ENCODE measurements at places on chromosomes 2 and 18.

DNA sequence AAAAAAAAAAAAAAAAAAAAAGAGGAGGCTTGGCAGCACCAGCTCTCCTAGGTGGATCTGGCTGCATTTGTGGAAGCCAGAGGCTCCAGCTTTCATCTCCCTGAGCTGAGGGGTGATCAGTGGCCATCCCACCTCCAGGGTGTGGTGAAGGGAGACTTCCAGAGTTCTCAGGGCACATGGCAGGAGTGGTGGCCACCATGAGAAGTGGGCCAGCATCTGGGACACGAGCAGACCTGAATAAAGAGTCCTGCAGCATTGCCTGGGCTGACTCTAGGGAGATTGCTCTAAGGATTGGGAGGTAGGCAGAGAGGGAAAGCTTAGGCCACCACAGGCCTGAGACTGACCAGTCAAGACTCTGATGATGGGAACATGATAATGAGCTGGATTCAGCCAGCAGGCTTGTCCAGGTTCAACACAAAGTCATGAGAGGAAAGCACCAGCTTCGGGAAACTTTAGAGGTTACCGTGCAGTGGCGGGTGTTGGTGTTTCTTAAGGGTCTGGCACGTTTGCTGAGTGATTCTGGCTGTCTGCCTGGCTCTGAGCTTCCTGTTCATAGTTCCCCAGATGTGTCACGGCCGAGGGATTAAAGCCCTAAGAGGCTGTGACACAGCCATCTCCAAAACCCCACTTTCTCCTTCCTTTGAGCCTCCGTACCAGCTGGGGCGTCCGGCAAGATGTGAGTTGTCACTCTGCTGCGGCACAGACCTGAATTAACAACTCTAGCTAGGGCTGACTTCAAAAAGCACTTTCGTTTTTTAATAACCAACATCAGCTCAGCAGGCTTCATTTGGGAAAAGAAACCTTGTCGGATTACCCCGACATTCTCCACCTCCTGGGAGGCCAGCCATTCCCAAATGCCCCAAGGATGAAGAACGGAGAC is 38.3 kb upstream of the IL1R1 start:
- DNase-seq, result no peak

DNA sequence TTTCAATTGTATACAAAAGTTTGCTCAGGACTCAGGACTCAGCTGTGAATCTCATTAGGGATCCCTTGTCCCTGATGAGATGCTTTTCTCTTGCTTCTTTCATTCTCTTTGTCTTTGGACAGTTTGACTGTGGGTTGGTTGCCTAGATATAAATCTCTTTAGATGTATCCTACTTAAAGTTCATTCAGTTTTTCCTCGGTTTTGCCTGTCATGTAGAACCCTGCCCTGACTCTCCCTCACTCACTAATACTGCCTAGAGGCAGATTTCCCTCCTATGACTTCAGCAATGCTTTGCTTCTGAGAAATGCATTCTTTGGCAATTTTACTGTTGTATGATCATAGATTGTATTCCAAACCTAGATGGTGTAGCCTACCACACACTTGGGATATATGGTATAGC is 421.4 kb upstream of the TCF4 start:
- DNase-seq, result no peak

DNA sequence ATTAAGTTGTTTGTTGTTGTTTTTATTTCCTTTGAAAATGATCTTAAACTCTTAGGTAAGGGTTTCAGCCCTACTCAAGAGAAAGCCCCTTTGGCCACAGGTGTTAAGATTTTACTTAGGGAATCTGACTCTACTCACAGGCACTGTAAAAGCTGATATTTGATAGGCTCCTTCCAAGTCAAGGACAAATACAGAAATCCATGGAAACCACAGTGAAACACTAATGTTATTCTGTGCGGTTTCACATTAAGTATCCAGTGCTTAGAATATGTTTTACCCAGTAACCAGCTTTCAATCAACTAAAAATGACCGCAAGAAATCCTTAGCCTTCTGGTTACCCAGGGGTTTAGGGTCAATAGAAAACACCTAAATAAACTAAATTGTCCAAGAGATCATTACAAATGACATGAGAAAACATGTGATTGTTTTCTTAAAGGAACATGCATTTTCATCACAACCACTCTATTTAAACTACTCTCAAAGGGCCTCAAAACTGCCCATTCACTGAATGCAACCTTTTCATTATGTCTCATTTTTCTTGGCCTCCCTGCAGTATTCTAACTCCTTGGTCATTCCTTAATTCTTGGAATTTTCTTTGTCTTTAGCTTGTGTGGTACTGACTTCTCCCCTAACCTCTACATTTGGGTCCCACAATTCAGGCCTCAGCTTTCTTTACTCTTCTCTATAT is 56.0 kb downstream of the CDH2 start:
- DNase-seq, result no peak

GRCh38 chr2:216507220-216508160 is 8.8 kb downstream of the RPL37A start:
- DNase-seq, result no peak

DNA sequence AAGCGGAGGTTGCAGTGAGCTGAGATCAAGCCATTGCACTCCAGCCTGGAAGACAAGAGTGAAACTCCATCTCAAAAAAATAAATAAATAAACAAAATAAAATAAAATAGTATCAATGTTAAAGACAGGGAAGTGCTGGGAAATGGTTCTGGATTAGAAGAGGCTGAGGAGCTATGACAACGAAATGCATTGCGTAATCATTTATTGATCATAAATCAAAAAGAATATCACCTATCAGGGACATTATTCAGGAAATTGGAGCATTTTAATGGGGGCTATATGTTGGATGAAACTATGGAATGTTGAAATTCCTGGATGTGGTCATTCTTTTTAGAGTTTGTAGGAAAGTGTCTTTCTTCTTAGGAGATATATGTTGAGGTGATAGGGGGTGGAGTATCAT is 30.9 kb upstream of the MTA3 start:
- DNase-seq, result no peak

DNA sequence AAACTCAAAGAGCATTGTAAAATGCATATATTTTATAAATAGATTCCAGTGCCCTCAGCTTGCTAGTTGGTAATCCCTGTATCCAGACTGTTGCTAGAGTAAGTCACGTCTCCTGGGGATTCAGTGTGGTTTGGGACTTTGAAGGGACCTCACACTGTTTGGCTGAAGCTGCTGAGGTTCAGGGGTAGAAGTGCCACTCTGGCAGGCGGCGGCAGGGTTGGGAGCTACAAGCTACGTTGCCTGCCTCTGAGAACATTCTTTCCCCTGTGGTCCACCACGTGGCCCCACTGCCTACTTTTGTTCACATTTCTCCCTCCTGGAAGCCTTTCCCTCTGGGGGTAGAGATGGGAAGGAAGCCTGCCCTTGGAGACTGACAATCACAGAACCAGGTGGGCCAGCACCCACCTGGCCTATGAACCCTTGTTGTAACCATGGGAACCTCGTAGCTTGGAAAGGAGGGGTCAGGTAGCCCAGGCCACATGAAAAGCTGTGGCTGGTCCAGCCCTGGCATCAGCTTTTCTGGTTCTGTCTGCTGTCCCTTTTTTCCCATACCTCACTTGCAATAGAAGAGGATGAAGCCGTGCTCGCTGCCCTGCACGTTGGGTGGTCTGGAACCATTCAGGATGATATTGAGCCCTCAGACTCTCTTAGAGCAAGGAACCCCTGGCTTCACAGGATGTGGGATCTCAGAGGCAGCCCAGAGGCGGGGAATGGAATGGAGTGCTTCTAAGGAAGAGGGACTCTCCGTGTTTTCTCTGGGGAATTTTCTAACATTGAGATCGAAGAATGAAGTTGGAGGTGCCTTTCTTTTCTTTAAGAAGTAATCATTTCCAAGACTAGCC is 2.9 kb downstream of the RNF144A start:
- no peak for DNase-seq

GRCh38 chr2:70738159-70738558 is 29.8 kb downstream of the ADD2 start:
- DNase-seq, result no peak

DNA sequence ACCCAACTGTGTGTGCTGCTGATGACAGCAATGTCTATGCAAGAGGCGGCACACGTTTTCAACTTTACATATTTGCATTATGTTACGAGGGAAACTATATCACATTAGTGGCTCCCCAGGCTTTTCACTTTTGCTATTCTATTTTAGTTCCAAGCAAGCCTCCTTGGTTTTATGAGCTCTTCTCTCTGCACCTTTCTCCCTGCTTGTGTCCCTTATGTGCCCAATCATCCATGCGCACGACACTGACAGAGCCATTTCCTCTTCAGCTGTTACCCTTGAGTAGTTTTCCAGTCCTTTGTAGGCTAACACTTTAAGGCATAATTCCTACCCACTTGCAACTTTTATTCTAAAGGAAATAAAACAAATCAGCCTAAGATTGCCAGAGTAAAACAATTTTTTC is 154.3 kb downstream of the TCF4 start:
- DNase-seq, result no peak

DNA sequence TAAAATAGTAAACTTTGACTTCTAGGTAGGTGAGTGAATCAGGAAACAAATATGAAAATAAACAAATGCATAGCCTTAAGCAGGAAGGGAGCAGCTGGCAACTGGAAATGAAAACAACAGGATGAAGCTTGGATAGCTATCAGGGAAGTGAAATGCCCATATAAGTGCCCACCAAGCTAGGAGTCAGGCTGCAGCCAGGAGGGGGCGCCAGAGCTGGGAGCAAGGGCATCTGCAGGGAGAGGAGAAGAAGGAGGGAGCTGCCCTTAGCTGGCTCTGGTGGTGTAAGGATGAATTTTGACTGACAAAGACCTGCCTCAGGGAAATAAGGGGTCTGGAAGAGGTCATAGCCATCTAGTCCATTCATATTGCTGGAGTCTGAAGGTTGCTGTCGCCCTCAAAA is 298.3 kb downstream of the TDRD15 start:
- DNase-seq, result no peak

GRCh38 chr2:203636588-203637470 is 69.6 kb upstream of the CD28 start:
- no peak for DNase-seq

GRCh38 chr18:75249175-75249518 is 38.5 kb downstream of the TSHZ1 start:
- no peak for DNase-seq

DNA sequence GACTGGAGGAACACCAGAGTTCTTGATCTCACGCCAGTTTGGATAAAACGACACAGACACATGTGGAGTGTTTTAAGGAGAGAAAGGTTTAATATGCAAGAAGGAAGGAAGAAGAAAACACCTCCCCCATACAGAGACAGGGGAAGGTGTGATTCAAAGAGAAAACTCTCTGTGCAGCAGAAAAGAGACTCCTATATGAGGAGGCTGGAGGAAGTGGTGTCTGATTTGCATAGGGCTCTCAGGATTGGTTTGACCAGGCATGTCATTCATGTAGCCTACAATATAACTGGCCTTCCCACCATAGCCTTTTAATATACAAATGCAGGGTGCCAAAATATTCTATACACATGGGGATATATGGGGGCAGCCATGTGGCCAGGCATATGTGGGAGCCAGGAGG is 1386.5 kb downstream of the RPIA start:
- no peak for DNase-seq

GRCh38 chr2:27208486-27209050 is 3.3 kb upstream of the ATRAID start:
- no peak for DNase-seq

DNA sequence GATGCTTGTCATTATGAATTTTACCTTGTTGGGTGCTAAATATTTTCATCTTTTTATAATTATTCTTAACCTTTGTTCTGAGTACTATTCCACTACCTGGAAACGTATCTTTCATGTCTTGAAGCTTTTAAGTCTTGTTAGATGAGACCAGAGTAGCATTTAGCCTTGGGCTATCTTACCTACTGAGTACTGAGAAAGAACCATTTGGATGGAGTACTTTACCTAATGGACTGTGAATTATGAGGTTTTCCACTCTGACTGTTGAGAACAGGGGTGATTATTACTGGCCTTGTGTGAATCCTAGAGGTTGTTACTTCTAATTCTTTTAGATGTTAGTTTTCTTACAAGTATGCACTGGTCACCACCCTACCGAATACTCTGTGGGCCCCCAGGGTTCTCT is 63.5 kb downstream of the CCDC102B start:
- DNase-seq, result no peak

DNA sequence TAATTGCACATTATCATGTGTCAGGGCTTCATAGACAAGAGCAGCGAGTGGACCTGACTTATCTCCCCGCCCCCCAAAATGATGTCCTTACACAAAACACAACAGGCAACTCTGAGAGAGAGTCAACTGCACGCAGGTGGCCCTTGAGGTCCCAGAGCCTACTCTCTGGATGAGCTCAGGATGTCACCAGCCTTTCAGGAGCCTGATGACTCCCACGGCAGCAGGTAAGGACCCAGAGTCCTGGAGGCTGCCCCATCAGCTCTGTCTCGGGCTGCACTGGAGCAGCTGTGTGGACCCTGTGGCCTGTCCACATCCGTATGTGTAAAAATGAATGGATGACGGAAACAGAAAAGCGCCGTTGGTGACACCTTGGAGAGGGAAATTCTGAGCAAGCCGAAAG is 130.9 kb downstream of the HDAC4 start:
- no peak for DNase-seq

- no peak for DNase-seq
Measured at GRCh38 chr2:167406558-167406957, 518.3 kb downstream of the XIRP2 start.

DNA sequence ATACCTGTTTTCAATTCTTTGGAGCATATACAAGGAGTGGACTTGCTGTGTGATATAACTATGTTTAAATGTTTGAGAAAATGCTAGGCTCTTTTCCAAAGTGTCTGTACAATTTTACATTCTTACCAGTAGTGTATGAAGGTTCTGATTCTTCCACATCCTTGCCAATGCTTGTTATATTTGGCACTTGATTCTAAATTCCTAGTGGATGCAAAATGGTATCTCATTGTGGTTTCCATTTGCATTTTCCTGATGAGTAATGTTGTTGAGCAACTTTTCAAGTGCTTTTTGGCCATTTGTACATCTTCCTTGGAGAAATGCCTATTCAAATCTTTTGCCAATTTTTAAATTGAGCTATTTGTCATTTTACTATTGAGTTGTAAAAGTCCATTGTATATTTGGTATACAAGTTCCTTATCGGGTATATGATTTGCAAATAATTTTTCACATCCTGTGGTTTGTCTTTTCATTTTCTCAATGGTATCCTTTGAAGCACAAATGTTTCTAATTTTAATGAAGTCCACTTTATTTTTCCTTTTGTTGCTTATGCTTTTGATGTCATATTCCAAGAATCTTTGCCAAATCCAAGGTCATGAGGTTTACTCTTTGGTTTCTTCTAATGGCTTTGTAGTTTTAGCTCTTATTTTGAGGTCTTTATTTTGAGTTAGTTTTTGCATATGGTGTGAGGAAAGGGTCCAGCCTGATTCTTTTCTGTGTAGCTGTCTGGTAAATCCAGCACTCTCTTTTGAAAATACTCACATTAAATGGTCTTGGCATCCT is 33.2 kb upstream of the CWC22 start:
- DNase-seq, result no peak

- DNase-seq, result no peak
Measured at GRCh38 chr2:71951718-71952404, 195.8 kb downstream of the CYP26B1 start.

GRCh38 chr2:221911321-221911720 is 339.2 kb upstream of the EPHA4 start:
- no peak for DNase-seq

- DNase-seq, result no peak
Measured at GRCh38 chr2:5507367-5507766, 184.8 kb upstream of the SOX11 start.
